ENCODE measurements at places on chromosomes 3 and 15.
A peak's percentile ranks its signal among the peaks of the same experiment; 100 is the strongest.

DNA sequence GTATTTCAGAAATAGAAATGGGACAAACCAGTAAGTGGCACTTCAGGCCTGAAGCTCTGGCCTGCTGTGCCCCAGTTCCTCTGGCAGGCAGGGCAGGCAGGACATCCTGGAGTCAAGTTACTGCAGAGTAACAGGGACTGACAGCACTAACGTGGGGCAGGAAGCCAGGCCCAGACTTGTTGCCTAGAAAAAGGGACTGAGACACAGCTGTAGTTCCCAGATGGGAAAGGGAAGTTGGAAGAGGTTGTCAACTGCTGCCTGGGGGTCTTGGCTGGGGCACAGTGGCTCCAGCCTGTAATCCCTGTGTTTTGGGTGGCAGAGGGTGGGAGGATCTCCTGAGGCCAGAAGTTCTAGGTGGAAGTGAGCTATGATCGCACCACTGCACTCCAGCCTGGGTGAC lies 171.9 kb downstream of the FMN1 start:
- no peak for DNase-seq

- no peak for DNase-seq
Observed at GRCh38 chr3:155984791-155985417, 114.5 kb downstream of the GMPS start.

GRCh38 chr3:40465111-40465407 lies 7.9 kb downstream of the RPL14 start:
- DNase-seq: no peak

DNA sequence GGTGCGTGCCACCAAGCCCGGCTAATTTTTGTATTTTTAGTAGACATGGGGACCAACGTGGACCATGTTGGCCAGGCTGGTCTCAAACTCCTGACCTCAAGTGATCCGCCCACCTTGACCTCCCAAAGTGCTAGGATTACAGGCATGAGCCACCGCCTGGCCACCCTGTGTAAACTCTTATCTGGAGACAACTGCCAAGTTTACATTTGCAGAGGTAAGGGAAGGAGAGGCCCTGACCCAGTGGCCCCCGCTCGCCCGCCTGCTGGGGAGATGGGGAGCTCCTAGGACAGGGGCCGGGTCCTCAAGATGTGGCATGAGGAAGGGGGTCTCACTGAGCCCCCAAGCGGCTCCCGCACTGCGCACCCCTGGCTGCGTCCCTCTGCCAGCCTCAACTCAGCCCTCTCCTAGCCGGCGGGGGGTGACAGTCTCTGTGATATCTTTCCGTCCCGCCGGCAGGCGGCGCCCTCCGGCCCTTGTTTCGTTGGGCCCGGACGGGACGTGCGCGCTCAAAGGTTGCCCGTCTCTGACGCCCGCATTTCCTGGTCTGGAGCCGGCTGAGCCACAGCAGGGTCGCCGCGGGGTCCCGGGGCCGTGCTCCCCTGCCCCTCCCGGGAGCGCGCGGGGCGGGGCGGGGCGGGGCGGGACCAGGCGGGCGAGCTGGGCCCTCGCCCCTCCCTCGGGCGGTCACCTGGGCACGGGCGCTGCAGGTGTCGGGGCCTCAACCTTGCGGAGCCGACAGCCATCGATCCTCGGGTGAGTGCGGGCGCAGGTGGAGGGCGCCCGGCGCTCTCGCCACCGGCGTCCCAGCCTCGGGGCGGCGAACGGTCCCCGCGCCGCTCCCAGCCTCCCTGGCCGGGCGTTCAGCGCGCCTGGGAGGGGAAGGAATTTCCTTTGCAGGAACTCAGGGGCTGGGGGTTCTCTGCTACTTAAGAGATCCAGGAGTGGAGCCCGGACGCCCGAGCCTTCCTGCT lies at the start of gene GPR160:
Gene GPR160 (plus strand): TSS at position 533 of the 971 bp plus-strand sequence. CDS start 45,978 bp downstream, outside the sequence.
- DNase-seq: peak; percentile 62

DNA sequence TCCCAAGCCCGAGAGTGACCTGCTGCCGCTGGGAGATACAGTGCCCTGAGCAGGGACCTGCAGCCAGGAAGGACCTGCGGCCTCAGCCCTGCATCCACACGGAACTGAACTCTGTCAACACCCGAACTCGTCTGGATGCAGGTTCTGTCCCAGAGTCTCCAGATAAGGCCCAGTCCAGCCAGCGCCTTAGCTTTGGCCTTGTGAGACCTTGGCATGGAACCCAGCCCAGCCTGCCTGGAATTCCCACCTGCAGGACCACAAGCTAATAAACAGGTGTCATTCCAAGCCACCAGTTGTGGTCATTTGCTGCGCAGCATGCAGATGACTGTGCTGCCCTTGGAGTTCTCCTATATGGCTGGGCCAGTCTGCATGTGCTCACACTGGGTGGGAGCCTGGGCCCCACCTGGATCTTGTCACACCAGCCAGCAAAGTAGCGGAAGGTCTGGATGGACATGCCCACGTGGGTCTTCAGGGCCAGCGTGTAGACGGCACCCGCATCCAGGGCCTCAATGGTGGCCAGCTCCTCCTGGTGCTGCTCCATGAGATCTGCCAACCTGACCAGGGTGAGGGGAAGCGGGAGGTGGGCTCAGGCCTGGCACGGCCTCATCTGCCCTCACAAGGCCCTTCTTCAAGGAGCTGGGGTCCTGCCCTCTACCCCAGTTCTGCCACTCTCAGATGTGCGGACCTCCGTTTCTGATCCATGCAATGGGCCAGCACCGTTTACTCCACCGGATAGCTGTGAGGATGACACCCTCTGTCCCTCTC lies 47.2 kb upstream of the SLC41A3 start:
- no peak for DNase-seq

DNA sequence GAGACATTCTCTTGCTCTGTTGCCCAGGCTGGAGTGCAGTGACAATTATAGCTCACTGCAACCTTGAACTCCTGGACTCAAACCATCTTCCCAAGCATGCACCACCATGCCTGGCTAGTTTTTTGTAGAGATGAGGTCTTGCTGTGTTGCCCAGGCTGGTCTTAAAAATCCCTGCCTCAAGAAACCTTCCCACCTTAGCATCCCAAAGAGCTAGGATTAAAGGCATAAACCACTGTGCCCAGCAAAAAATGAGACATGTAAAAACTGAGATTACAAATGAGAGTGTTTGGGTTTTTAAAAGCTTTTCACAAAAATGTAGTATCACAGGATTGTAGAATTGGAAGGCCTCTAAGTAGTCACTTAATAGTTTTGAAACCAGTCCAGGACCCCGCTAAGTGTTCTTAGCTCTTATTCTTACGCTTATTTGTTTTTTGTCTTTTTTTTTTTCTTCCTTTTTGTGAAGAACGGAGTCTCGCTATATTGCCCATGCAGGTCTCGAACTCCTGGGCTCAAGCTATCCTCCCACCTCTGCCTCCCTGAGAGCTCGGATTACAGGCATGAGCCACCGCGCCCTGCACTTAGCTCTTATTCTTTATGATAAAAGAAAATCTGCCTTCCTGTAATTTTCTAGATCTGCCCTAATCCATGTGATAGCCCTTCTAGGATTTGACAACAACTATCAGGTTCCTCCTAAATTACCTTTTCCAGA lies 31.5 kb downstream of the KLHL18 start:
- DNase-seq: no peak

DNA sequence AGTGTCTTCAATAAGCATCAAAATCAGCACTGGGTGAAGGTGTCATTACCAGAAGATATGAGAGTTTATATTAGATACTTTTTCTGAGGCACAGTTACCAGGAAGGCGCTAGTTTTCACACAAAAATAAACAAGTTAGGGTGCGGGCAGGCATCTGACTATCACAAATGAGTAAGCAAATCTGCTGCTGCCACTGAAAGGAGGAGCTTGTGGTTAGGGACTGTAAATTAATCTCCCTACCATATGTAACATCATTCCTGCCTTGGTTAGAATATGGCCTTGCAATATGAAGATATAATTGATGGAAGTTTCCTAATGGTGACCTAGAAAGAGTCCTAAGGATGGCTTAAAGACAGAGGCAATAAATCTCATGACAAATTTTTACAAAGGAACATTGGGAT lies 19.5 kb upstream of the EID1 start:
- no peak for DNase-seq

GRCh38 chr3:58281069-58281468 lies 25.0 kb upstream of the RPP14 start:
- DNase-seq: no peak

GRCh38 chr3:36514171-36514570 lies 133.9 kb downstream of the STAC start:
- no peak for DNase-seq

- no peak for DNase-seq
Observed at GRCh38 chr15:31440754-31441311, 114.2 kb downstream of the KLF13 start.

- DNase-seq: no peak
Observed at GRCh38 chr3:156368189-156368588, 186.7 kb downstream of the SSR3 start.

DNA sequence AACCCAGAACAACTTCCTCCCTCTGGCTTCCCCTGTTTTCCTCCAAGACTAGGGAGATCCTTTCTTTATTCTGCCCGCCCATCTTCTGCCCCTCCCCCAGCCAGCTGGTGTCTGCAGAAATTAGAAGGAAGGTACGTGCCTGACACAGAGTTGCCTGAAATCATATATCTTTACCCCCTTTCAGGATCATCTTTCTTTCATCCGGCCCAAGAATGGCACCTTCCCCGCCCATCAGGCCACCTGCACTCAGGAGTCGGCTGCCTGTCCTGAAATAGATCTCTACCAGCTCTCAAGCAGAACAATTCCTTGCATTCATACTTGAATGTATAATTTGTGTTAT lies 133.7 kb downstream of the VGLL4 start:
- DNase-seq: no peak

DNA sequence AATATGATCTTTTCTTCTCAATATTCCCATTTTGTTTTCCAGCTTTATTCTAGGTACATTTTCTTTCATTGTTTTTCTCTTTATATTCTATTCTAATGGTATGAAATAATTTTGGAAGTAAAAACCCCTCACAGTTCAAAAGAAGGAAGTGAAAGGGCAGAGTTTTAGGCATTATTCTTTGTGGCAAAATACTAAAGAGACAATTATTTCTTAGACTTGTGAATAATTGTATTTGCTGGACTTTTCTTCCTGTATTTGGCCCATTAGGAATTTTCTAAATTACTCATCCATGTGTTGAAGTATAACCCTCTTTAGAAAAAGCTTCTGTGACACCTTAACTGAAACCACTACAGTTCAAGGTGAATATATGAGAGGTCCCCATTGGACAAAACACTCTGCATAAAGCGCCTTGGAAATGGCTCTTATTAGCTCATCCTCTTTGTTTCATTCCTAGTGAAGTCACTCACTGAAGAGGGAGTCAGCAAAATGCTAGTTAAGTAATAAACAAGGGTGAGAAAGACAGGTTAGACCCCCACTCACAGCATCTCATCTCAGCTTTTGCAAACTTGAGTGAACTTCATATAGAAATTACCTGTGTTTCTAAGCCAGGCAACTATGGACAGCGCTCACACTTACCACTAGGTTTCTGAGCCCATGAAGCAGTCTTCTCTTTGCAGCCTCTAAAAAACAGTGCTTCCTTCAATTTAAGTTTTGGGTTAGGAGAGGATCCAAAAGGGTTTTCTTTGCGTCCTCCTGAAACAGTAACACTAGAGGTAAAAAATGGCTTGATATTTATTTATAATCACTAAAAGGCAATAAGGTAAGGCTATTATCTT lies 327.5 kb downstream of the ARPP21 start:
- DNase-seq: no peak

GRCh38 chr3:172658344-172659245 lies 52.3 kb downstream of the NCEH1 start:
- no peak for DNase-seq

DNA sequence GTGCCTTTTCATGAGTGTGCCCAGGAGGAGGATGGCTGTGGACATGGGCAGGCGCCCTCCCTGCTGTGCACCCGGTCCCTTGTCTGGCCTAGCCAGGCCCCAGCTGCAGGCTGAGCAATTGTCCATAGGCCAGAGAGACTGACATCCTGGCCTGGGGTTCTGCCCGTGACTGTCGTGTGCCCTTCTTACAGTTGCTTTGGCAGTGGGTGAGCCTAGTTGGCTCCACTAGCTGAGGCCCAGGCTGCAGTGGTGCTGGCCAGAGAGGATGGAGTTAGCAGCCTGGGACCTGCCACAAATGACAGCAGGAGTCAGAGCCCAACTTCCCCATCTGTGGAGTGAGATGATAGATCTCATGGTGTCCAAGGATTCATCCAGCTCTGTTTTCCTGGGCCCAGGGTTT lies 9.0 kb upstream of the CHRNB4 start:
- DNase-seq: no peak

Data from activated gamma-delta T cell treated with anti-CD3 and anti-CD28 coated beads, Interleukin-2, amount 50 U/mL, for 16 hours (primary cell).